NCI-H1105 treated with DMSO at 0.1 percent for 48 hours (cell line): ENCODE measurements at places on chromosomes 1 and 21.

- DNase-seq, result no peak
Observed at GRCh38 chr1:12539320-12539704, 78.7 kb downstream of the DHRS3 start.

- no peak for DNase-seq
Observed at GRCh38 chr1:154371436-154371835, 33.7 kb upstream of the IL6R start.

DNA sequence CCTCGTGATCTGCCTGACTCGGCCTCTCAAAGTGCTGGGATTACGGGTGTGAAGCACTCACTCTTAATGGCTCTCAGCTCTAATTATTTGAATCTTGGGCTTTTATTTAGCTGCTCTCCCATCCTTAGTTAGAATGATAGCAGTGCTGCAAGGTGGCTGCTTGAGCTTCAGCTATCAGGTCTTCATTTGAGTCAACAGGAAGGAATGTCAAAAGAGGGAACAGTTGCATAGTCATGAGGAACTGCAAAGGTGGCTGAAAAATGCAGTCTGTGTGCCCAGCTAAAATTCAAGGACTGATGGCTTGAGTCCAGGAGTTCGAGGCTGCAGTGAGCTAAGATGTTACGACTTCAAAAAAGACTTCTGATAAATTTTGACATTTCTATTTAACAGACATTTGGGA, 55.6 kb downstream of the UCK2 start:
- DNase-seq, result no peak

- DNase-seq, result no peak
Observed at GRCh38 chr1:39106801-39107327, 80.7 kb downstream of the NDUFS5 start.

GRCh38 chr1:156936721-156937220, 16.3 kb downstream of the LRRC71 start:
- no peak for DNase-seq

- DNase-seq, result no peak
Observed at GRCh38 chr1:56566994-56567393, 12.4 kb downstream of the PLPP3 start.

GRCh38 chr1:203907901-203908300, 46.5 kb downstream of the SNRPE start:
- DNase-seq, result no peak

GRCh38 chr1:230639714-230640209, 2.5 kb upstream of the COG2 start:
- DNase-seq, result no peak

DNA sequence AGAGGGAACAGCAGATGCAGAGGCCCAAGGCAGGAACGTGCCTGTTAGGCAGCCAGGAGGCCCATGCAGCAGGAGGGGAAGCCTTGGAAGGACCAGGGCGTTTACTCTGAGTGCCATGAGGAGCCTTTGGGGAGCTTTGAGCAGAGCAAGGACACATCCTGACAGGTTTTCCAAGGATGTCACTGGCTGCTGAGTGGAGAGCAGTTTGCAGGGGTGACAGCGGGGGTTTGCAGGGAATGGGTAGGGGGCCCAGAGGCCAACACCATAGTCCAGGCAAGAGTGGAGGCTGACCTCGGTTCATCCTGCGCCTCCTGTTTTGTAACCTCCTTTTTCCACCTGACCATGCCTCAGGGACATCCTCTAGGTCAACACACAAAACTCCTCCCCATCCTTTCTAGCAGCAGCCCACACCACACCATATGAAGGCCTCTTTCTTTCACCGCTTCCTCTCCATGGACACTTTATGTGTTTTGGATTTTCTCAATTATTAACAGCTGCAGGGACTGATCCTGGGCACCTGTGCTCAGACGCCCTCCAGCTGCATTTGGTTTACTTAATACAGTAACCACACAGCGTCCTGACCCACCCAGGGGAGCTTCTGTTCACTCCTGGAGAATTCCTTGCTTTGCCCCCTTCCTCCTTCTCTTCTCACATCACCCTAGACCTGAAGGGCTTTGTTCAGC, 528.5 kb downstream of the MATN1 start:
- no peak for DNase-seq

DNA sequence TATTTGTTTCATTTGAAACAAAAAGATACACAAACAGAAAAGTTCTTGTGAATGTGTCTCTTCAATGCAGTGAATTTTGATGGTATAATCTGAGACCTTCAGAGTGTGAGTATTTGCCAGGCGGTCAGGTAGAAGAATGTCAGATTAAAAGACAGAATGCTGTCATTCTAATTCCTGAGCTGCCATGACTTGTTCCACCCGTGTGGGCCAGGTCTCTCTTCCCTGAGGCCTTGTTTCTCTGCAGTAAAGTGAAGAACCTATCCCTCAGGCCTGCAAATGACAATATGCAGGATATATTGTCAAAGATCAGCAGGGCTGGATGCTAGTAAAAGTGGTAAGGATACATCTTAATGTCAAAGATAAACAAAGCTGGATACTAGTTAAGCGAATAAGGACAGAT, 111.4 kb downstream of the ZP4 start:
- DNase-seq, result no peak

GRCh38 chr1:39360731-39361130, 130.7 kb upstream of the BMP8A start:
- no peak for DNase-seq

- DNase-seq, result no peak
Observed at GRCh38 chr1:160641323-160642280, 5.2 kb downstream of the SLAMF1 start.
